ENCODE measurements at places on chromosomes 1 and 21.

DNA sequence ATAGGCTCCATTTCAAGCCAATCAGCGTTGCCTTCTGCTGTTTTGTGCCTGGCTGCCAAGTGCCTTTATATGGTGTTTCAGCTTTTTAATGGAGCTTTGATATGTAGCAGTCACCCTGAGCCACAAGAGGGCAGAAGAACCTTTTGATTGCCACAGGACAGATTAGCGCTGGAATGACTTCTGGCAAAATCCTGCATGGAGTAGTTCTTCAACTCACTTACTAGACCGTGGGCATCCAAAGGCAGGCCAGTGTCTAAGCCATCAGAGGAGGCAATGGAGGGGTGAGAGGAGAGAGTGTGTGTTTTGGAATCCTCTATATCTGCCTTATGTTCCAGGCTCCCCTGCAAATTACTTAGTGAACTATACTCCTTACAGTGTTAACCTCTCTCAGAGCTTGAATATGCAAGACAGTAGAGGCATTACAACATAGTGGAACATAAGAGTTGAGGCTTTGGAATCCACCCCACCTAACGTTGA, 56.2 kb downstream of the ST3GAL3 start:
- peak; percentile 89 for DNase-seq

GRCh38 chr1:160800645-160801408, 4.9 kb downstream of the LY9 start:
- no peak for DNase-seq

DNA sequence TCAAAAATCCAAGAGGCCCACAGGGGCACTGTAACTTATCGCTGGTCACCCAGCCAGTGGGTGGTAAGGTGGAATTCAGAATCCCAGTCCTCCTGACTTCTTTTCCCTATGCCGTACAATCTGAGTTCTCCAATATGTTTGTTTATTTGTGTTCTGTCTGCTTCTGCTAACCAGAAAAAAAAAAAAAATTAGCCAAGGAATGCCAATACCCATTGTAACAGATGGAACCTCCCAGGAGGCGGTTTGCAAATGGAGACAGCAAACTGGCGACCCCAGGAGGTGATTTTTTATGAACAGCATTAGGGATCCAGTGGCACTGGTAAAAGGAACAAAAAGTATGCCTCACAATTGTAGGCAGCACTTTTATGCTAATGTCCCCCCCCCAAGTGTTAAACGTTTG, 189.0 kb upstream of the FGGY start:
- DNase-seq: no peak

- peak; percentile 26 for DNase-seq
Observed at GRCh38 chr1:204889681-204890383, 19.2 kb downstream of the NFASC start.

- DNase-seq: no peak
Observed at GRCh38 chr1:231278100-231278790, 37.2 kb downstream of the GNPAT start.

DNA sequence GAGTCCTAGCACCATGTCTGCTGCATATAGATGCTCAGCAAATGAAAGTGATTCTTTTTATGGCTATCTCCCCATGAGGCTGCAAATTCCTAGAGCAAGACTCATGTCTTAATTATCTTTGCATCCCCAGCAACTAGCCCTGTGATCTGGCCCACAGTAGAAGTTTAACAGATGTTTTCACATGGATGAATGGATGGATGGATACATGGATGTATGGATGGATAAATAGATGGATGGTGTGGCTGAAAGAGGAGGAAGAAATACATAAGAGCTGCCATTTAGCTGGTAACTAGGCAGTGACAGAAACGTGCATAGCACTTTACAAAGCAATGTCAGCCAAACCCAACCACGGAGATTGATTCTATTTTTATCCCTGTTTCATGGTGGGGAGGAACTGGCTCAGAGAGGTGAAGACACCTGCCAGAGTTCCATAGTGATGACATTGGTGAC, 32.7 kb upstream of the ZBTB40 start:
- DNase-seq: peak; percentile 74

DNA sequence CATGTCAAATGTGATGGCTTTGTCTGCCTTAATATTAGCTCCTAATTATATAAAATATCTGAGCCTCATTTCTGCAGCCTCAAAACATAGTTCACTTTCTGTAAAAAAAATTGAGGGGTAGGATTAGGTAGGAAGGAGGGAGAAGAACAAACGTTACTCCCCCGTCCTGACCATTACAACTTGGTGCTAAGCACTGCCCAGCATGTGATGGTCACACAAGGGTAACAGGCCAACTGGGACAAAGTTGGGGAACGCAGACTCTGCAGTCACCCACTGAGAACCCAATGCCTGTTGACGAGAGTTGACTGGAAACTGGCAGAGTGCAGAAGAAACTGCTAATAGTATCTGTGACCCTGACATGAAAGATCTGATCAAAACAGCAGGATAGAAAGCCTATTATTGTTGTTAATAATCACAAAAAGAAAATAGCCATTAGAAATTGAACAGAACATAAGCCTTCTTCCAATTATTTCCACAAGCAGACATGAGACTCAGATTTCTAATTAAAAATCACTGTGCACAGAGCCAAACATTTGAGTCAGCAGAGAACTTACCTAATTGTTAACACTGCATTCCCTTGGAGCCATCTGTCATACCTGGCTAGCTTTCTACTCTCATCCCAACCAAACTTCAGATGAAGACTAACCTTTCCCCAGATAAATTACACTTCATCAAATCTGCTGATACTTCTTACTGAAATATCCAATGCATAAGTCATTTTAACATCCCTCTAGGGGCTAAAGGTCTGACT, 5.5 kb downstream of the SORT1 start:
- DNase-seq: no peak

DNA sequence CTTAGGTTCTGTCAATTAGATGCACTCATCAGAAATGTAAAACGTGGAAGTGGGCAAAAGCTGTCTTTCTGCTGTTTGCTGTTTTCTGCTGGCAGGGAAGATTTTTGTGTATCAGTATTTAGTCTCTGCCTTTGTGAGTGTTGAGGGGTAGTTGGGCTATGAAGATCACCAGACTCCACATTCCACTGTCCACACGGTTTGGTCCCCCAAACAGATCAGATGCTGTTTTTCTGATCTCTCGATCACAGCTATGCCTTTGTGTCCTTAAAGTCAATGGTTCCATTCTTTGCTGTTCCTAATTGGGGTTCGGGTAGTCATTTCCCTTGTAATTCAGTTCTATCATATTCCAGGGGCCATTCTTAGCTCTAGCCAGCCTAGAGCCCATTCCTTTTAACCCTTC, 27.0 kb upstream of the NPL start:
- DNase-seq: no peak

- no peak for DNase-seq
Observed at GRCh38 chr1:87450615-87451209, 122.0 kb downstream of the LMO4 start.

DNA sequence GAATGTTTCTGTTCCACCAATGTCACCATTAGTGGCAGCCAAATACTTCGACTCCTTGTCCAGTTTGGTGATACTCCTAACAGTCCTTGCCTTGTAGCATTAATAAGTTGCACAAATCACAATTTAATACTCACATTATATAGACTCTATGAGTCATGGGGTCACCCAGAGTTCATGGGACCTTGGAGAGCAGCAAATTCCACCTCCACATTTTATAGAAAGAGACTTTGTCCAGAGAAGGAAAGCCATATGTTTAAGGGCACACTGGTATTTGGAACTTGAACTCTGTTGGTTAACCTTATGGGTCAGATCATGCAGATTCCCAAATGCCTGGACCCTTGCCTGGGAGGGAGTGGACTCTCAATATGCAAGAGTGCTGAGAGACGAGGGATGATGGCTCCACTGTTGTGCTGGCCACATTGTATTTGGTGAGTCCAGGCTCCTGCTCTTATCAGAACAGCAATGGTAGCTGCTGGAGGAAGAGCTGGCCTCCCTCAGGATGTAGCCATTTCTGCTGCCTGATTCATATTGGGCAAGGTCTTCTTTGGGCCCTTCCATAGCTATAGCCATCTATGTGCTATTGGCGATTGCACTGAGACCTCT, 30.6 kb downstream of the DNAJC6 start:
- no peak for DNase-seq

- DNase-seq: no peak
Observed at GRCh38 chr1:18041102-18041501, 66.5 kb upstream of the IGSF21 start.

- no peak for DNase-seq
Observed at GRCh38 chr1:10853701-10854100, 57.3 kb upstream of the CASZ1 start.

DNA sequence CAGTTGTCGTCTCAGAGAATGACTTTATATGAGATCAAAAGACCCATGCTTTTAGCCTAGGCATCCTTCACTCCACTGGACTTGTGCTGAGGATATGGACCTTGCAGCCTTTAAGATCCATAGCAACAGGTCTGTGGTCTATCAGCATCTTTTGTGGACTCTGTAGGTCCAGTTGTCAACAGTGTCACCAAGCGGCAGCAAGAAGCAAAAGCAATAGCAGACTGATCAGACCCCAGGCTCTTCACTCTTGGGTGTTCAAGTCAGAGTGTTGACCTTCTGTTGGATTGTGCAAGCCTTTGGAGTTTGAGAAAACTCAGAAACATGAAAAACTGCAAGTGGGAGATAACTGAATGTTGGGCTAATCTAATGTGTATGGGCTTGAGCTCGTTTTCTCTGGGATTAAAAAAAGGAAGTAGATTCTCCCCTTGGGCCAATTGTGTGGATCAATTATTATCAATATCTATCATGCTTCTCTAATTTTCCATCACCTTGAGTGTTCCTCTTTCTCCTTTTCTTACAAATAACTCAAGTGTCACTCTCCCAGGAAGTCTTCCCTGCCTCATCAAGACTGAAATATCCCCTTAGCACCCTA, 144.2 kb downstream of the LYPLAL1 start:
- no peak for DNase-seq

DNA sequence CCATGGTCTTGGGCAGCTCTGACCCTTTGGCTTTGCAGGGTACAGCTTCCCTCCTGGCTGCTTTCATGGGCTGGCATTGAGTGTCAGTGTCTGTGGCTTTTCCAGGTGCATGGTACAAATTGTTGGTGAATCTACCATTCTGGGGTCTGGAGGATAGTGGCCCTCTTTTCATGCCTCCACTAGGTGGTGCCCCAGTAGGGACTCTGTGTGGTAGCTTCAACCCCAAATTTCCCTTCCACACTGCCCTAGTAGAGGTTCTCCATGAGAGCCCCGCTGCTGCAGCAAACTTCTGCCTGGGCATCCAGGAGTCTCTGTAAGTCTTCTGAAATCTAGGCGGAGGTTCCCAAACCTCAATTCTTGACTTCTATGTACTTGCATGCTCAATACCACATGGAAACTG, 494.5 kb upstream of the LRRC7 start:
- no peak for DNase-seq

DNA sequence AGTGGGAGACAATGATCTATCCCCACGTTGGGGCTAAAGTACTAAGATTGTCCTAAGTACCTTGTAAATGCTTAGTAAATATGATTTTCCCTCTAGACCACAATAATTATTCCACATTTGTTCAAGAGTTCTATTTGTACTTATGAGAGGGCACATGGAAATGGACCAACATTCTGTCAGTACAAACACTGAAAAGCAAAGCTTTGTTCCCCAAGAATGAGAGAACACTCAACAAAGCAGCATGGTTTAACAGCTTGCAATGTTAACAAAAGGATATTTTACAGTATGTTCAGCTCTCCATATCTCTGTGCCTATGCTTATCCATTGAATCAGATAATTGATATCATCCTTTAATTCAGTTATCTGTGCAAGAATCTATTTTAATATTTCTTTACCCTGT, 35.4 kb downstream of the RBM11 start:
- no peak for DNase-seq

- no peak for DNase-seq
Observed at GRCh38 chr1:43620956-43621355, 29.0 kb upstream of the KDM4A start.

DNA sequence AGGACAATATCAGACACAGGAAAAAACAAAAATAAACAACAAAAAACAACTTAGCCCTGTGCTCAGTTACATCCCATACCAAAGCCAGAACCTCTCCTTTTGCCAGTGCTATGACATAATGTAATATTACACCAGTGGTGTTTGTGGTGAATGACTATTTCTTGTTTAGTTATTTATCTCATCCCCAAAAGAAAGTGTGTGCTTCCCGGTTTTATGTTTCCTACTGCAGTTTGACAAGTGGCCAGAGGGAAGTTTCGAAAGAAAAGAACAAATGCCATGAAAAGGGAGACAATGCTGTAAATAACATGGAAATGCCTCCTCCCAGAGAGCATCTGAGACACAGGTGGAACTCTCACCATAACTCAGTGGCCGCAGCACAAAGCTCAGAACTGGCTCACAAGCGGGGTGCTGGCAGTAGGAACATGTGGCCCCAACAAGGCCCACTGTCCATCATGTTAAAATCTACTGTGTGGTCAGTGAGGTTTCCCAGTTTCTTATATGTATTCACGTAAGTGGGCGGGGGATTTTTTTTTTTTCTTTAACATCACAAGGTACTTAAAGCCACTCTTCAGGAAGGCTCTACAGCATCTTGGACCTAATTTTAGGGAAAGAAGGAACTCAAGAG, 158.2 kb downstream of the BARHL2 start:
- DNase-seq: no peak

GRCh38 chr1:233294913-233295236, 650 bp downstream of the PCNX2 start:
- peak; percentile 60 for DNase-seq

DNA sequence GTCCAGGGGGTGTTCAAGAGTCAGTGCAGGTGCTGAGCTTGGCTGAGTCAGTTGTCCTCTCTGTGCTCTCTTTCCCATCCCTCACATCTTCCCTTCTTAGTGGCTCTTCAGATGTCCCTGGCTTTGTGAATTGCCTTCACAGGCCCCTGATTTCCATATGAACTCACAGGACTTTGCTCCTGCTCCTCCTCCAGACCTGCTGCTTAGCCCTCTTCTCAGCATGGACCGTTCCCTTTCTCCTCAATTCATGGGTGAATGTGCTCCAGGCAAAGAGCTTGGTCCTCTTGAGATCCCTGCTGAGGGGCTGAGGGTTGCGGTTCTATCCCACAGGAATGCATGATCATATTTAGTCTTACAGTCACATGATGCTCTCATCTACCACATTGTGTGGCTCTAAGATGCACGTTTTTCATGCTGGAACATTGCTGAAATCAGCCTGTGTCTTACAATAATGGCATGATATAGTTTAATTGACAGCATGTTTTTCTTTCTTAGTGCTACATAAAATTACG, 30.5 kb downstream of the CACNA1E start:
- peak; percentile 13 for DNase-seq

DNA sequence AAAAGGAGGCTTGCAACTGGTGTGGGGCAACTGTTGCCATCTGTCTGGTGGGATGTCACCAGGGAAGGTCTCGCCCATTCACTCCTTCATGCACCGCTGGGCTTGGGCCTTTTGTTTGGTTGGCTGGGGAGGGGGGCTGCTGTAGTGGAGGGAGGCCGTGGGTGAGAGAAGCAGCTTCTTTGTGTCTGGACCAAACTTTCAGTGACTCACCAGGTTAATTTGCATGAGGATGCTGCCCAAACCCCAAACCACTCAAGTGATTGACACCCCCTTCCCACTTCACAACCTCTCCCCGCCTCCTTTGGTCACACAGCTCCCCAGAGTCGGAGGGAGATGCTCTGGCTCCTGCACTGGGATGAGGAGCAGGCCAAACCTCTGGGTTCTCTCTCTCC, 19.7 kb downstream of the BTG2 start:
- DNase-seq: no peak

GRCh38 chr21:41777951-41778815, 11.3 kb upstream of the RIPK4 start:
- peak; percentile 91 for DNase-seq

Data from AG10803 (cell line).